Lower leg skin (tissue), 4 donors: ENCODE measurements at places on chromosomes 16 and 17. TPM values are rescaled to one million over a fixed set of nuclear protein-coding genes. Genes with fewer than 3 reads are reported as not detected.

Gene KRTAP9-4
- 177 TPM for total RNA-seq

Gene PRR29
- total RNA-seq = not detected

Gene OR3A3
- total RNA-seq = not detected

Gene ACSM5
- total RNA-seq = 2.4 TPM

GRCh38 chr17:48611681-48612455, 1.1 kb upstream of the HOXB7 start:
- no peak for DNase-seq

GRCh38 chr16:69345923-69346322, 5.7 kb downstream of the TMED6 start:
- DNase-seq = no peak

DNA sequence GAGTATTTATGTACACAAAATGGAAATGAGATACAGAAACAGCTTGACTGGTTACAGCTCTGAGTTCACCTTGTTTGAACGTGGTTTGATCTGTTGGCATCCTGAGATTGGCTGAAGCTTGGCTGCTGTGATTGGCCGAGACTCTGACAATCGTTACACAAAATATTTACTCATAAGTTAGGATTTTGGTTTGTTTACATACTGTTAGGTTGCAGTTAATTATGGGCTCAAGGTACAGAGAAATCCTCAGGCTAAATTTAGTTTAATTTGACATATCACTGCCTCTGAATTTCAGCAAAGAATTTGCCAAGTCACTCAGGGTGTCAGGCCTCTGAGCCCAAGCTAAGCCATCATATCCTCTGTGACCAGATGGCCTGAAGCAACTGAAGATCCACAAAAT, 227.3 kb downstream of the COPRS start:
- no peak for DNase-seq

DNA sequence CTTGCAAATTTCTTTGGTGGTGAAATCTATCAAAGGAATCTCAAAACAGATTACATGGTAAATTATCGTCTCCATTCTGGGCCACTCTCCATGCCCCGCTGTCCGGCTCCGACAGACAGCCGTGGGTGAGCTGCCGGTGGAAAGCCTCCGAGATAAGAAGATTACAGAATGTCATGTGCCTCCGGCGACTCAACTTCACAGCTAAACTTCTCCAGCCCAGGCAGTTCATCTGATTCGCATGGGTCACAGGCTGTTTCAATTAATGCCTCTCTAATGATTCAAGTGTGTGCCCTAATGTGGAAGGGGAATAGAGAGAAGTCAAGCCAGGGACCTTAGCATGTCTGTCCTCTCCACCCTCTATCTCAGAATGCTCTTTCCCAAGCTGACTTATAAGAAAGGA, 520.8 kb upstream of the ZFHX3 start:
- DNase-seq = no peak

DNA sequence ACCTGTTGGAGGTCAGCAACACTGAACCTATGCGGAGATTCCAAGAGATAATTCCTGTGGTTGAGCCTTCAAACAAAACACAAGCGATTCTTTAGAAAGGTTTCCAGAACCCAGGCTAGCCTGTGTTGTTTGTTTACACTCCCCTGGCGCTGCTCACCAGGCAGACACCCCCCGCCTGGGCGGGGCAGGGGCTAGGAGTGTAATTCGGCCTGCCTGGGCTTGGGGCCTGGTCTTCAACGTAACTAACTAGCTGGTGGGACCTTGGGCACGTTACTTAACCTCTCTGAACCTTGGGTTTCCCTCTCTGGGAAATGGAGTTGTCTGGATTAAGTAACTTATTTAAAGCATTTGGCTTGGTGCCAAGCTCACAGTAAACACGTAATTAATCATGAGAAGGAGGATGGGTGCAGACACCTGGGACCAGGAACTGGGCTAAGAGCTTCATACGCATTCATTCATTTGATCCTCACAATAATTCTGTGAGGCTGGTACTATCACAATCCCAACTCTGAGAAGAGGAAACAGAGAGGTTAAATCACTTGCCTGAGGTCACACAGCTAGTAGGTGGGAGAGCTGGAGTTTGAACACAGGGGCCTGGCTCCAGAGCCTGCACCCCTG, 7.6 kb upstream of the ARHGAP27 start:
- no peak for DNase-seq

DNA sequence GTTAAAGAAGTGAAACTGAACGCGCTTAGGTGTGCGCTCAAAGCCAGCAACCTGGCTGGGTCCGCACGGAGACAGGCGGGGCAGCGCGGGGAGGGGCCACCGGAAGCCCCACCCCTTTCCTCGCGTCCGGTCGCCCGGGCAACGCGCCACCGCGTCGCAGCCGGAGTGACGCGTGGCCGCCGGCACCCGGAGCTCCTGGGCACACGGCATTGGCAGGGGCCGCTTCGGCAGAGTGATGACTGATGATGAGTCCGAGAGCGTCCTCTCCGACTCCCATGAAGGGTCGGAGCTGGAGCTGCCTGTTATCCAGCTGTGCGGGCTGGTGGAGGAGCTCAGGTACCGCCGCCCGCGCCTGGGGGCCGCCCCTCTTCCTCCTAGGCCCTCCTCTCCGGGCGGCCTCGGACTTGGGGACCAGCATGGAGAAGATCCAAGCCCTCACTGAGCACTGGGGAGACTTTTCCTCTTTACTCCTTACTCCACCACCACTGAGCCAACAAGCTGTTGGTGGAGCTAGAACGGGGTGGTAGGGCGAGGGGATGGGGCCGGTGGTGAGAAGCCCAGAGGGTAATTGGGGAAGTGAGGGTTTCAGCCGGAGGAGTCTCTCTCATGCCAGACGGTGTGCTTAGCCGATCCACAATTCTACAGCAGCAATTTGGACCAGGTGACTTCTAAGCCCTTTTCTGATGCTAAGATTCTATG, 44.9 kb downstream of the PRSS54 start:
- peak; percentile 47 for DNase-seq

DNA sequence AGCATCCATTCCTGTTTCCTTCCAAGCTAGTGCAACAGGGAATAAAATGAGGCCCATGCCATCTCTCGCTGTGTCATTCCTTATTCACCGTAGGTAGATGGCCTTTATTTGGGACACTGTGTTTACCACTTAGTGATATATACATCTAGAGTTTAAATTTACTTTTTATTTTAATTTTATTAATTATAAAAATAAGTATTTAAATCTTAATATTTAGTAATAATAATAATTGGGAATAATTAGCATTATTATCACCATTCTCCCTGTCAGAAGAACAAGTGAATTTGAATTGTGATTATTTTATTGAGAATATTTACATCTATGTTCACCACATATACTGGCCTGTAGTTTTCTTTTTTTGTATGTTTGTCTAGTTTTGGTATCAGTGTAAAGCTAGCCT, 692.9 kb upstream of the KIF2B start:
- DNase-seq = no peak

DNA sequence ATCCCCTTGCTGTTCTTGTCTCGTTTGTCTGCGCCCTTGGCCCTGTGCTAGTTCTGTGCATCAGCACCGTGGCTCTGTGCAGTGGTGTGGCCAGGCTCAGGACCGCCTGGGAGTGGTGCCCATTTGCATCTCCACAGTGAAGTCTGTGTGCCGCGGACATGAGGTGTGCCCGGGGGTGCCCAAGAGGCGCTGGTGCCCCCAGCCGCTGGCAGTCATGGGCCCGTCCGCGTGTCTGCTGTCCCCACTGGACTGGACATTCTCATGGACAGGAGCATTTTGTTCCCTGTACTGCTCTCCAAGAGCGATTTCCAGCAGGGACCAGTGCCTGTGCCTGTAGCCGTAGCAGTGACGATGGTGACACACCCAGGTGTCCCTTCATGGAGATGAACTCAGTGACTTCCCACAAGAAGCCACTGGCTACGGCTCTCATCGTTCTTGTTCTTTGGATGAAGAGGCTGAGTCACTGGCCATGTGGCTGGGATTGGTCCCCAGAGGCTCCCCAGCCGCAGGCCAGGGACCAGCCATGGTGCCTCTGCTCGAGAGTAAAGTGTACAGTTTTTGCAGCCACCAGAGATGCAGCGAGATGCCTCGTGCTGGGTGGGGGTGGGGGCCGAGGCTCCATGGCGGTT, 13.0 kb upstream of the MC1R start:
- no peak for DNase-seq

- DNase-seq = no peak
Observed at GRCh38 chr17:19457830-19458271, 46.8 kb downstream of the RNF112 start.

DNA sequence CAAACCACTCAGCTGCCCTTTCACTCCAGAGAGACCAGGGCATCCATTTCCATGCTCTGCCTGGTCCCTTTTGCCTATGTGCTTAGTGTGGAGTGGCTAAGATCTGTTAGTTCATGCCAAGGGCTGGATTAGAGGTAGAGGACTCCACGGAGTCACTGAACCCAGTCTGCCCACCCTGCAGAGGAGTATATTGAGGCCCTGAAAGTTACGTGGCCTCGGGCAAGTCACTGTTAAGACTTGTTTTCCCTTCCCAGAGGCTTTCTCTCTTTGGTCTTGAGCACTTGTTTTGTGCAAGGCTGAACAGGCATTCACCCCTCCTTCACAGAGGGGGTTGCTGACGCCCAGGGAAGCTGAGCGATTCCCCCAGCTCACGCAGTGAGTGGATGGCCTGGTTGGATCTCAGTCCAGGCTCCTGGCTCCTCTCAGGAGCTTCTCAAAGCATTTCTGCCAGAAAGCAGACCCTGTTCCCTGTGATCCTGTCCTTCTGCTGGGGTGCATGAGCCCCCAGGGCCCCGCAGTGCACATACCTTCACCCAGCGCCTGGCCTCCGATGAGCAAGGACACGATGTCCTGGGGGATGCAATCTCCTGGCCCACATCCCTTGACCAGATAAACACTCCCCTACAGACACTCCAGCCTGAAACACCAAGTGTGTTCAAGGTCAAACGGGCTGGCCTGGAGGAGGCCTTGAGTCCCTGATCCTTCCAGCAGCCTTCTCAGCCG, 153.4 kb upstream of the GSE1 start:
- DNase-seq = peak; percentile 50

DNA sequence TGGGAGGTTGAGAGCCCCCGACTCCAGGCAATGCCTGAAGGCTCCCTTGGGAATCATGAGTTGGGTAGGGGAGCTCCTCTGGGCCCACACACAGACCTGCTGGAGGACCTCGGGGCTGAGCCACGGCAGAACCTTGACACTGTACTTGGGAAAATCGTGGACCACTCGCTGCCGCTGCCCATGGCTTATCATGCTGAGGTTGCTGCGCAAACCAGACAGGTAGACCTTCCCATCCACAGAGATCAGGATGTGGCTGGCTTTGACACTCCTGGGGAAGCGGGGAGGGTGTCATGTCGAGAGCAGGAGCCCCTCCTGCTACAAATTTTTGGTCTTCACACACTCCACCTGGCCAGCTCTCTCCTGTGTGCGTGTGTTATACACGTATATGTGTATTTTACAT, 7.2 kb upstream of the LIMD2 start:
- no peak for DNase-seq

DNA sequence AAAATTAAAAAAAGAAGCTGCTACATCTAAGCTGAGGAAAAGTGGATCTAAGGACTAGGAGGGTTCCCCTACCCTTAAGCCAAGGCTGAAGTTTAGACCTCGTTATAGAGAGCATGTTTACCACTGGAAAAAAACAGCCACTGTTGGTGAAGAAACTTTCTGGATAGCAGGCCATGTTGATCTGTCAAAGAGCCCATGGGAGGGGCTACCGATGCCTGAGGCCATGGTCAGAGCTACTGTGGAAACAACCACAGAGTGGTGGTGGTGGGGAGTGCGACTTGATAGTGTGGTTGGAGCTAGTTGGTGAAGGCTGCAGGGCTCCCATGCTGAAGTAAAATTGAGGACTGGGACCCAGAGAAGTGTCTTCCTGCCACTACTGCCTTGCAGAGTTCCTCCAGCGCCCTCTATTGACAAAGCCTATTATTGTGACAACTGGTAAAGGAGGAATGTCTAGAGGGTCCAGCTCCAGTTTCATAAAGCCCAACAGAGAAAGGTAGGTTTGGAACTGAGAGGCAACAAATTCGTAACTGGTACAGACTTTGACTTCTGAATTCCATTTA, 12.7 kb upstream of the FAM20A start:
- no peak for DNase-seq

GRCh38 chr16:74611721-74612120, 4.8 kb upstream of the GLG1 start:
- no peak for DNase-seq

DNA sequence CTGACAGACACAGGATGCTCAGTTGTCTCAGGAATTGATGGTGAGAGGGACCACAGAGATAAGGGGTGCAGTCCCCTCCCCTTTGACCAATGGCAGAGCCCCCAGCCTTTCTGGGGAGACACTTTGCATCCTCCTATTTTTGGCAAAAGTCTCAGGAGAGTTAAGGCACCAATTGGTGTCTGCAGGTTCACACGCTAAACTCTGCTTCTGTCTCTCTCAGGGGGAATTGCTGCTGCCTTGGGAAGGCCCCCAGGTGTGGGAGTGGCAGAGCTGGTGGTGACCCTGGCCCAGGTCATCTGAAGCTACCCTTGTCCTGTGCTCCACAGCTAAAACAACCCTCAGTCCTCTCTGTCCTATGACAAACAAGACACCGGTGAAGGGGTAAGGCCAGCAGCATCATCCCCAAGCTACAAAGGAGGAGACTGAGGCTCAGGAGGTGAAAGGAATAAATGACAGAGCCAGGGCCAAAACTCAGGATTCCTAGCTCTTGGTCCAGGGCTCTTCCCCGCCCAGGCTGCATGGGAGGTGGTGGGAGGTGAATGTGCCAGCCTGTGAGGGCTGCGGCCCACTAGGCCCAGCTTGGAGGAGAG, 20.3 kb downstream of the OSBPL7 start:
- DNase-seq = no peak

GRCh38 chr16:27927266-27927901, 136.1 kb downstream of the GSG1L start:
- DNase-seq = no peak

- DNase-seq = peak; percentile 61
Observed at GRCh38 chr17:60135951-60136666, 13.7 kb upstream of the CA4 start.

DNA sequence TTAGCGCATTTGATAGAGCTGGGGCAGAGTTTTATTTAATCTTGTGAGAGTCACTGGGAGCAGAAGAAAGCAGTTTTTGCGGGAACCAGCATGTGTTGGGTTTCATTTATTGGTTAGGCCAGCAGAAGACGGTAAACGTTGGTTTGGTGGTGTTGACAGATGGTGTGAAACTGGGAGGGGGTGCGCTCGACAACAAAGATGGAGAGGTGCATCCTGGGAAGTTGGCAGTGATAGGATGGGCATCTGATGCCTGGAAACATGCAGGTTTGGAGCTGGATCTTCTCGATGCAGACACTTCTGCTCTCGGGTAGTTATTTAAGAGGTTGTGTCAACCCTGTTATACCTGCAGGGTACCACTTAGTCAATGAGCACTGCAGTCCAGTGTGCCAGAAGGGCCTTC, 24.9 kb upstream of the CLEC18A start:
- DNase-seq = no peak

- DNase-seq = no peak
Observed at GRCh38 chr16:8355675-8356074, 234.6 kb downstream of the TMEM114 start.

- DNase-seq = no peak
Observed at GRCh38 chr17:50443505-50443974, 17.5 kb downstream of the ACSF2 start.

DNA sequence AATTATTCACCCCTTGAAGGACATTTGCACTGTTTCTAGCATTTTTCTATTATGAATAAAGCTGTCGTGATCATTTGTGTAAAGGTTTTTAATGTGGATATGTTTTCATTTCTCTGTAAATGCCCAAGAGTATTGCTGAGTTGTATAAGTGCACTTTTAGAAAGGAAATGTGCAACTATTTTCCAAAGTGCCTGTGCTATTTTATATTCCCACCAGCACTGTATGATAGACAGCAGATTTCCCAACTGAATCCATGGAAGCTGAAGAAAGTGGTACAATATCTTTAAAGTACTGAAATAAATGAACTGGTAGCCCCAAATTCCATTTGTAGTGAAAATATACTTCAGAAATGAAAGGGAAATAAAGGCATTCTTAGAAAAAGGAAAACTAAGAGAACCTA, 238.4 kb downstream of the BCAS3 start:
- DNase-seq = no peak
